ENCODE measurements at places on chromosomes 5 and 9.

DNA sequence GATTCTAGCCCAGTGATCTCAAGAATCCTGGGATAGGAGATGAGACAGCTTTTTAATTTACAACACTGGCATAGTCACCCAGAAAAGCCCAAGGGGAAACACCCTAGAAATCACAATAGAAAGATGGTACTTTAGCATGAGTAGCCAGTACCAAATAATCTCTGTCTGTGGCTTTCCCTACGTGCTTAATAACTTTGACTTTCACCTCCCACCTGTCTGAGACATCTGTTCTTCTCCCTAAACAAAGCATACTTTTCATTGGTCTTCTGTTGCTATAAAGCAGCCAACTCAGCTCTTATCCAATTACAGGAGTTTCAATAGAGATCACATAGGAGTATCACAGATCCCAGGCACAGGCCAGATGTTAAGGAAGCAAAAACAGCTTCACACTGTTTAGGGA is 10.4 kb downstream of the MARCHF3 start:
- no peak for DNase-seq

GRCh38 chr9:95746408-95747180 is 128.9 kb upstream of the ERCC6L2 start:
- DNase-seq, result no peak

DNA sequence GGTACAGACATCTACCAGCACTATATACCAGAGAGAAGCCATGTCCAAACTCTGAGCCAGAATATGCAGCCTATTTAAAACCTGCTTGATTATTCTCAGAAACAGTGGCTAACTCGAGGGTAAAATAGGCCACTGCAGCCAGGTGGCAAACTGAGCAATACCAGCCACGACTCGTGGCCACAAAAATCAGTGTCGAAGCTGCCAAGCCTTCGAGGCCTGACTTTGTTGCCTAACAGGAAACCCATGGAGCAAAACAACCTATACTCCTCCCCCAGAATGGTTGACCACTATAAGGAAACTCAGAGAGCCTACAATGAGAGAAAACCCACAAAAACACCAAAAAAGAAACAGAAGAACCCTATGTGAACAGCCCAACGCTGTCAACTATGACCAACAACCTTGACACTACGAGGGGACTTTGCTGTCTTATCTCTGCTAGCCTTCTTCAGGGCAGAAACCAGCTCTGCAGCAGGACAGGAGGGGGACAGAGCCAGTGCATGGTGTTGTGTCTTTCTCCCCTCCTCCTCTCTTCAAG is 133.8 kb downstream of the TMEM174 start:
- no peak for DNase-seq

- no peak for DNase-seq
Observed at GRCh38 chr9:91833096-91833877, 116.7 kb downstream of the ROR2 start.

GRCh38 chr9:7520396-7520795 is 279.2 kb downstream of the DMAC1 start:
- no peak for DNase-seq

DNA sequence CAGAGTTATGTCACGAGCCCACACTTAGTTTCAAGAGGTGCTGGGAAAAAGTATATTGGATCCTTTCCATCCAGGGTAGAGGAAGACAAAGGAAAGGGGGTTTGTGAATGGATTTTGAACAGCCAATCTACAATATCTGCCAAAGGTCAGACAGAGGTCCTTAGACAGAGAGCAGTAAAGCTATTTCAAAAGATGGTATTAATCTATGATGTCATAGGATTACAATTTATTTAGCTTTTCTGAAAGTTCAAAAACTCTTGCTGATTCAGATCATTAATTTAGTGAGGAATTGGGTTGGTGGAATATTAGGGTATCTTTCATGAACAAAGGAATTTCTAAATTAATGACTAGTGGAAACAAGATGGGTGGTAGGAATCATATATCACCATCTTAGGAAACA is 126.9 kb downstream of the NTRK2 start:
- DNase-seq, result peak; percentile 23

- no peak for DNase-seq
Observed at GRCh38 chr9:35757226-35757891, 3.3 kb upstream of the MSMP start.

DNA sequence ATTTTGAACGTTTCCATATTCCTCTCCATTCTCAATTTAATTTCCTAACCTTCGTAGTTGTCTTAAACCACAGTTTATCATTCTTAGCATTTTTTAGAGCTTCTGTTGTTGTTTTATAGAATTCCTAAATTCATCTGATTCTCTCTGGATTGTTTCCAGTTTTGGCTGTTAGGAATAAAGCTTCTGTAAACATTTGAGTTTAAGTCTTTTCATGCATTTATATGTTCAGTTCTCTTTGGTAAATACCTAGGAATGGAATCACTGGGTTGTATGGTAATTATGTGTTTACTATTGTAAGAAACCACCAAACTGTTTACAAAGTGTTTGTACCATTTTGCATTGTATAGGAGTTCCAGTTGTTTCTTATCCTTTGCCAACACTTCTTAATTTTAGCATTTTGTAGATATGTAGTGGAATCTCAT is 29.7 kb downstream of the GPR21 start:
- DNase-seq, result peak; percentile 61

- no peak for DNase-seq
Observed at GRCh38 chr5:100157066-100157465, 378.1 kb upstream of the FAM174A start.

GRCh38 chr5:5716665-5717064 is 294.2 kb downstream of the ICE1 start:
- DNase-seq, result no peak

- peak; percentile 11 for DNase-seq
Observed at GRCh38 chr9:88645879-88646199, 110.9 kb downstream of the NXNL2 start.

DNA sequence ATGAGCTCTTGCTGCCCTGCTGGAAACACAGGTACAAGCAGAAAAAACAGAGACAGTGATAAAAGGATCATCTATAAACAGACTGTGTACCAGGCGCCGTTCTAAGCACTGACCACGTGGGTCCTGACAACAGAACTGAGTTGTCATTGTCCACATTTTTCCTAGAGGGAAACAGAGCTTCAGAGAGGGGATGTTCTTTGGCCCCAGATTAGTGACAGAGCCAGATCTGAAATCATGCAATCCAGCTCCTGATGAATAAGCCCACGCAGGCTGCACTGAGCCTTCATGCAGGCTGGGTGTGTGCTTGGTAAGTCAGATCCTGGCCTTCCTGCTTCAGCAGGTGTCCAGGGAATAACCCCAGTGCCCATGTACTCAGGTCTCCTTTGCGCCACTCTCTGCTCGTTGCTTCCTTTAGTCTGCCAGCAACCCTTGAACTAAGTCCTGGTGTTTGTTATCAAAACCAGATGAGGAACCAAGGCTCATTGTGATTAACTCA is 22.8 kb upstream of the TCF7 start:
- no peak for DNase-seq

DNA sequence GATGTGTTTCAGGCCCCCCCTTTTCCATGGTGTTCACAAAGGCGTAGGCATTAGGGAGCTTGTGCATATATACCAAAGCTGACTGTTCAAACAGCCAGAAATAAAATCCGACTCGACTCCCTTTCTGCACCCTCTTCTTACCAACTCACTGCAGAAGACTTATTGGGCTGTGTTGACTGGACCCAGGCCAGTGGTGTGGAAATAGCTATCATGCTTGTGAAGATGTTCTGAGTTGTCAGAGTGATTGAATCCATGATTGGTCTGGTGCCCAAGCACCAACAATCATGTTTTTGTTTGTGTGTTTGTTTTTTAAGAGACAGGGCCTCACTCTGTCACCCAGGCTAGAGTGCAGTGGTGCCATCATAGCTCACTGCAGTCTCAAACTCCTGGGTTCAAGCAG is 21.6 kb downstream of the TJP2 start:
- no peak for DNase-seq

DNA sequence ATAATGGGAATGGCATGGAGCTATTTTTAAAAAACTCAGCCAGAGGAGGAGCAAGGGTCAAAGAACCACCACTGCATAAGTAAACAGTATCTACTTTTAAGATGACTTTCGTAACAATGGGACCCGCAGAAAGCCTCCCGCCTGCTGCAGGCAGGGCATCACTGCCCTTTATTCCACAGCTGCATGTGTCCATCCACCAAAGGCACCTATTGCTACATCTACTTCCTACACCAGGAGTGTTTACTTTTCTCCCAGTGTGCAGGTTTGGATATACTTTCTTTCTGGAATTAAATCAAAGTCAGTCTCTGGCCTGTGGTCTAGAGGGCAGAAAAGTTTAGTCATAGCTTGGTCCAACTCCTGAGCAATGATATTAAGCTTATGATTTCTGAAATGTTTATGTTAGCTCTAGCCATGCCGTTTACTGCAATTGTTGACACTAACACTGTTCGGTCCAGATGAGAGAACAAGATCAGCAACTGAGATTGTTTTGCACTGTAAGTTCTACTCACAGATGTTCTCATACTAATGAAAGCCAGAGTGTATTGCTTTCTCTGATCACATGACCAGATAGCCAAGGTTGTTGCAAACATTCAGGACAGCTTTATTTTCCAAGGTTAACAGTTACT is 391.5 kb downstream of the FGF10 start:
- DNase-seq, result peak; percentile 99

- peak; percentile 61 for DNase-seq
Observed at GRCh38 chr5:114449860-114450421, 88.1 kb downstream of the KCNN2 start.

- no peak for DNase-seq
Observed at GRCh38 chr5:86439593-86440110, 178.1 kb upstream of the COX7C start.

GRCh38 chr5:96050273-96050880 is 88.7 kb upstream of the ELL2 start:
- DNase-seq, result peak; percentile 55

DNA sequence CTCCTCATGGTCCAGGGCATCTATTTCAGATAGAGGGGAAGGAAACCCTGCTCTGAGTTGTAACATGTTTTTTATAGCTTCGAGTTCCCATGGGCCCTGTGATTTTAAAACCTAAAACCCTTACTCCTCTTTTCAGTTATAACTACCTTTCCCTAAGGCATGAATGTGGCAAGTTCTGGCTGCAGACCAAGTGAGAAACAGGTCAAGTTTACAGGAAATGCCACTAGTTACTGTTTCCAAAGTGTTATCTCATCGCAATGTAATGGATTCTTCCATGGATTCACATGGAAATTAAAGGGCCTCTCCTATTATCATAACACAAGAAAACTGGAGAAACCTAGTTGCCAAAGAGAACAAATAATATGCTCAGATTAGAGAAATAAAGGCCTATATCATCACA is 574.5 kb upstream of the GRAMD2B start:
- DNase-seq, result no peak

GRCh38 chr9:14018081-14018480 is 295.9 kb downstream of the NFIB start:
- peak; percentile 85 for DNase-seq

DNA sequence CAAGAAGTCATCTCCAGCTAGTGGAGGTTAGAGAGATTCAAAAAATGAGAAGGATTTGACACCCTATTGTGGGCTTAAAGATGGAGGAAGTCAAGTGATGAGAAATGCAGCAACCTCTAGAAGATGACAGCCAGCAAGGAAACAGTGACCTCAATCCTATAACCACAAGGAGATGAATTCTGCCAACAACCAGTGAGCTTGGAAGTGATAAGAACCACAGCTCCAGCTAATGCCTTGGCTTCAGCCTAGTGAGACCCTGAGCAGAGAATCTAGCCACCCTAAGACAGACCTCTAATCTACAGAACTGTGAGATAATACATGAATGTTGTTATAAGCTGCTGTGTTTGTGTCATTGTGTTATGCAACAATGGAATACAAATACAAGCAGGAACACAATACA is 262.4 kb downstream of the GRIA1 start:
- peak; percentile 33 for DNase-seq

DNA sequence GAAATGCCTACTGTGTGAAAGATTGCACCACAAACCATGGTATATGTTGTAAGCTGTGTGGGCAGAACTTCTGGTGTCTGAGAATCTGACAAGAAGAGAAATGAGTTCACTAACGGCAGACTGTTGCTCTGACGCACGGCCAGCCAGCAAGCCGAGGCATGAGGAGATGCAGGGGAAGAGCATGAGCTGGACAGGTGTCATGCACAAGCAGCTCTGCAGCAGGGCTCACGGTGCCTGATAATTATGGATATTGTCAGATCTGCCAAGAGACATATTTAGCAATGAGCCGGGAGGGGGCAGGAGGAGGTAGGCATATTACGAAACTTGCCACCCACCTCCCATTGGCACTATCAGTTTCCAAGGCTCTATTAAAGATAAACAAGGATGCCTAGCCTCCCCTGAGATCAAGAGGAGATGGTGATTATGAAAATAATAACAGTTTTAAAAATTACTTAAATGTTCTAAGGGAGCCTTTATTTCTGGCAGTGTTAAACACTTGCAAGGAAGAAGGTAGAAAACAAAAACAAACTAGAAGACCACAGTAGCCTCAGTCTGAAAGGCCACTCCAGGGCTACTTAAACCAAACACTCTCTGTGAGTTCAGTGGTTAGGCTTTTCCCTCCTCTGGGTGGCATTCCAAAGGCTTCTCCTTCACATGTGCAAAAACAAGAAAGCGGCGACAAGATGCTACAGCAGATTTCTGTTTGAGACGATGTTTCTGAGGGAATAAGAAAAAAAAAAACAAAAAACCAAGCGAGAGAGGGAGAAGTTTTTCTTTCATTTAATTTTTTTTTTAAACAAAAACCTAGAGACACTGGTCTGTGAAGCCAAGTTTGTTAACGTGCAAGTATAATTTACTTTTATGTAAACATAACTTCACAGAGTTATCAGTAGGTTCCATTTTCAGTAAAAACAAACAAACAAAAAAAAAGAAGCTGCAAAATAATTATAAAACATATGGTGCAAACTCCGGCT is 339.5 kb downstream of the BNC2 start:
- peak; percentile 77 for DNase-seq

DNA sequence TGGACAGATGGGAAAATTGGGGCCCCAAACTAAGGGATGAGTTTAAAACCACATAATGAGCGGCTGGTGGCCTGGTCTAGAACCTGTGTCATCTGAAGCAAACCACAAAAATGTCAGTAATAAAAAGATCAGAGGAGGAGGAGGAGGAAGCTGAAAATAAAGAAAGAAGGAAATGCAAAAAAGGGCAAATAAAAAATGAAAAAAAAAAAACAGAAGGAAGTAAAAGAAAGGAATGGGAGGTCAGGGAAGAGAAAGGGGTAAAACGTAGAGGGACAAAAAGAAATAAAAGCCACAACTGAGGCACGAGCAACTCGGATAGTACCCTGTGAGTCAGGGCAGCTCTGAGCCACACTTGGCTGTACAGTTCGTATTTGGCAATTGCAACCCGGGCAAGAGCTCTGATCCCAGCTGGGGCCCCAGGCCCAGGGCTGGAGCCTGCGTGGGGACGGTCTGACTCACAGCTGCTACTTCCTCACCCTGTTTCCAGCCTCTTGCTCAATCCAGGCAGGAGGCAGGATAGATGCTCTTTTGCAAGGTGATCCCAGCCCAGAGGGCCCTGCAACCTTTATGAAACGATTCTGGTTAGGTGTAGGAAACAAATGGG is 137.9 kb upstream of the TRIM32 start:
- peak; percentile 94 for DNase-seq

DNA sequence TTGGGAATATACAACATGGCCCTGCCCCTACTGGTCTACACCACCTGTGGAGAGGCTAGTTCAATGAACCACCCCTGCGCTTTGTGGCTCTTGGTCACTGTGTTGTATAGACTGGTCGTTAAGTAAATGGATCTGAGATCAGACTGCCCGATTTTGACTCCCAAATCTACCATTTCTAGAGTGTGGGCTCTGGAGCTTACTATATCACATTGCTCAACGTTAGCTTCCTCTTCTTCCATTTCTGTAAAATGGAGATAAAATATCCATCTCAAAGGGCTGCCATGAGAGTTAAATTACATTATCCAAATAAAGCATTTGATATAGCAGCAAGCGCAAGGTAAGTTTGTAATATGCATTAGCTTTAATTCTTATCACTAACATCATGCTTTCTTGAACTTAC is 52.7 kb upstream of the IFNK start:
- DNase-seq, result no peak

Data from fibroblast of lung (primary cell).